Testis (tissue), 5 donors: ENCODE measurements at places on chromosomes 13 and 19.
A peak's percentile ranks its signal among the peaks of the same experiment; 100 is the strongest.

DNA sequence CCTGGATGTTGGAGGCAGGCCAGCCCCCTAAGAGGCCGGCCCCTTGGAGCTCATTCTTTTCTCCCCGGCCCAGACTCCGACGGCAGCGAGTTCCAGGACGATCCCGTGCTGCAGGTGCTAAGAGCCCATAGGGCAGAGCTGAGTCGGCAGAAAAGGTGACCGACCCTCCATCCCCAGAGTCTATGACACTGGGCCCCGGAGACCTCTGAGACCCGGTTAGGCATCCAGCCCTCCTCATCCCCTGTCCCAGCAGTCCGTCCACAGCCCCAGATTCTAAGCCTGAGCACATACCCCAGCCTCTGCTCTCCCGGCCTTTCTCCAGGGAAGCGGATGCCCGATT, 7.3 kb upstream of the ARHGAP33 start:
- no peaks in the 10 kb centered on the region for H3K36me3 ChIP-seq
- peak overlapping the region; percentile 30 for H3K27ac ChIP-seq
- H3K4me1 ChIP-seq = peaks cover 18% of the 10 kb centered on the region
- no peak for DNase-seq
- no peak overlapping the region for H3K4me3 ChIP-seq

DNA sequence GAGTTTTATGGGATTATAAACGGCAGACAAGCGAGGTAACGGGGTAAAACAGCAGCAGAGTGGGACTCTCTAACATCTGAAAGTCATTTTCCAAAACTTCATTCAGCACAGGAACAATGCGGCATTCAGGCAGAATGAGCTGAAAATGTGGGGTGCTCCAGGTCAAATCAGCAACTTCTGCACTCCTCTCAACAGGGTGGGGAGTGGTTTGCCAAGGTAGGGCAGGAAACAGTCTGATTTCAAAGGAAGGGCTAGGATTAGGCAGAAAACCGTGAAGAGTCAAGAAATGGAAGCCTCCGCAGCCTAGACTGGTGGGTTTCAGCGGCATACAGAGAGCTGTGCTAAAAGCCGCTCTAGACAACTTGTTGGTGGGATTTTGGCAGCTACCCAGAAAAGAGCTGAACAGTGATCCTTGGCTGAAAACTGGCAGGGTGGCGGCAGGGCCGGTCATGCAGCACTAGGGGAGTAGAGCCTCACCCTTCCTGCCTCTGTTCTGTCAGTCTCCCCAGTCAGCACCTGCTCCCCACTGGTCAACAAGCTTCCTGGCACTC, 154.2 kb upstream of the KLF12 start:
- no peaks in the 10 kb centered on the region for H3K27me3 ChIP-seq
- H3K27ac ChIP-seq = no peak overlapping the region
- H3K4me1 ChIP-seq = peaks cover 8% of the 10 kb centered on the region
- DNase-seq = no peak
- H3K4me3 ChIP-seq = no peak overlapping the region

GRCh38 chr13:100528820-100529219, 59.8 kb downstream of the GGACT start:
- no peak for DNase-seq
- no peaks in the 10 kb centered on the region for H3K36me3 ChIP-seq
- H3K27ac ChIP-seq = no peak overlapping the region
- no peak overlapping the region for H3K4me3 ChIP-seq
- peaks cover 7% of the 10 kb centered on the region for H3K4me1 ChIP-seq

DNA sequence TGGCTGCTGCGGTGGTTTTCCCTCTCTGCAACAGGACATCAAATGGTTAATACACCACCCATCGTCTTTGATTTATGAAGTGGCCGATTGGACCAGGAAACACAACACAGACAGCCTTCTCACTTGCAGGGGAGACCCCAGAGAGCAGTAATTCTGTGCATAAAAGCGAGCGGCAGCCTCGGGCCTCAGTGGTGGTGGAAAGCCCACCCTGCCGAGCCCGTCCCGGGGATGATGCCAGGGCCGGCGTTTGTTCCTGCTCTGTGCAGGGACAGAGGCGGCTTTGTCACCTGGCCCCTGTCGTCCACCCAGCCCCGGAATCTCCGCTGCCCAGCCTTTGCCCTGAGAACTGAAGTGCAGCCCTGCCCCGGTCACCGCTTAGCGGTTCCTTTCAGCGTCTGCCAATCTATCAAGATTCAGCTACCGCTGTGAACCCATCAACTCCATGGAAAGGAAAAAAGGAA, 184.4 kb downstream of the TSHZ3 start:
- no peaks in the 10 kb centered on the region for H3K4me1 ChIP-seq
- DNase-seq = no peak
- no peak overlapping the region for H3K4me3 ChIP-seq
- no peak overlapping the region for H3K27ac ChIP-seq
- no peaks in the 10 kb centered on the region for H3K36me3 ChIP-seq
- no peaks in the 10 kb centered on the region for H3K27me3 ChIP-seq

- DNase-seq = no peak
- H3K4me1 ChIP-seq = no peaks in the 10 kb centered on the region
- H3K27ac ChIP-seq = no peak overlapping the region
- H3K4me3 ChIP-seq = no peak overlapping the region
Observed at GRCh38 chr19:42030645-42031440, 36.8 kb upstream of the ATP1A3 start.

- no peaks in the 10 kb centered on the region for H3K27me3 ChIP-seq
- H3K36me3 ChIP-seq = no peaks in the 10 kb centered on the region
- DNase-seq = peak; percentile 66
- no peak overlapping the region for H3K4me3 ChIP-seq
Observed at GRCh38 chr19:48632692-48633147, 4.5 kb downstream of the DBP start.
